ENCODE measurements at places on chromosomes 1 and 21.

- no peak overlapping the region for H3K27ac ChIP-seq
- H3K27me3 ChIP-seq = no peaks in the 10 kb centered on the region
- H3K4me3 ChIP-seq = no peak overlapping the region
Observed at GRCh38 chr21:37658817-37659458, 257.3 kb downstream of the KCNJ6 start.

- peak overlapping the region; percentile 96 for H3K27ac ChIP-seq
- H3K4me3 ChIP-seq = peak overlapping the region; percentile 94
- H3K4me1 ChIP-seq = no peaks in the 10 kb centered on the region
Observed at GRCh38 chr1:153962088-153963029, 978 bp downstream of the SLC39A1 start.

DNA sequence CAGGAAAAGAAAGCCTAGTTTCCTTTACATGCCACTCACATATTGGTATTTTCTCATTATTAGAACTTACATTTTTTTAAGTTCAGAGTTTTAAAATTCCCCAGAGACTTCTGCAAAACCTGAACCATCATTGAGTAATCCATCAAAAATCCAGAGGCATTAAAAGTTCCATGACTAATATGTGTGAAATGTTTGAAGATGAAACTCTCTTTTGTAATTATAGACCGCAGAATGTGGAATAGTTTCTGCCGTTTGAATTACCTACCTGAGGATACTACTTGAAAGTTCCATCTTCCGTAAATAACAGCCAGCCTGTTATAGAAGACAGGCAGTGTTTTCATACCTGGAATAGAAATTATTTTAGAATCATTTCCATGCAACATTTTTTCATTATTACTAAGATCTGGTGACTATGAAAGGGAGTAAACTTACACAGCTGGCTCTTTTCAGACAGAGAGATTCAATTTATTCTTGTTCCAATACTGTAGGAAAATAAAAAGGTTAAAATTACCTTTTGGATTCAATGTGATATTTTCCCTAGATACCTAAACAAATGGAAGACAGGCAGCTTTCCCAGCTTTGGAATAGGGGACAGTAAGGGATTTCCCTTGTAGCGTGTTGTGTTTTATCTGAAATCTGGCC, 131.4 kb downstream of the ST6GALNAC5 start:
- H3K27me3 ChIP-seq = no peaks in the 10 kb centered on the region
- H3K4me1 ChIP-seq = no peaks in the 10 kb centered on the region
- H3K27ac ChIP-seq = no peak overlapping the region
- no peak for DNase-seq
- no peaks in the 10 kb centered on the region for H3K36me3 ChIP-seq

DNA sequence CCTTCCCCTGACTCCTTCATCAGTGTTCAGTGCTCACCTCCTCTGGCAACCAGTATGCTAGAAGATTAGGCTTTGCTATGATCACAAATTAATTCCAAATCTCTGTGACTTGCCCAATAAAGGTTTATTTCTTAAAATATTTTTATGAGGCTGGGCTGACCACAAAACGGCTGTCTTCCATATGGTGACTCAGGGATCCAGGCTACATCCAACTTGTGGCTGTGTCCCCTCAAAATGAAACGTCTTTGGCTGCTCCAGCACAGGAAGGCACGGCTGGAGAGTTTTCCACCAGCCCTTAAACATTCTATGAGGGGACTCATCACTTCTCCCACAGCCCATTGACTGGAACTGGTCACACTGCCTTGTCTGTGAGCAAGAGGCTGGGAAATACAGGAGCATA, 131.5 kb downstream of the HUNK start:
- DNase-seq = no peak
- no peaks in the 10 kb centered on the region for H3K4me1 ChIP-seq
- H3K36me3 ChIP-seq = no peaks in the 10 kb centered on the region
- H3K27me3 ChIP-seq = no peaks in the 10 kb centered on the region

- no peaks in the 10 kb centered on the region for H3K4me1 ChIP-seq
- H3K4me3 ChIP-seq = no peak overlapping the region
- DNase-seq = no peak
- H3K27ac ChIP-seq = no peak overlapping the region
- H3K27me3 ChIP-seq = no peaks in the 10 kb centered on the region
- no peaks in the 10 kb centered on the region for H3K36me3 ChIP-seq
Observed at GRCh38 chr1:76179219-76179698, 104.7 kb downstream of the ST6GALNAC3 start.

GRCh38 chr1:30692201-30692947, 31.0 kb downstream of the MATN1 start:
- no peak for DNase-seq
- no peak overlapping the region for H3K4me3 ChIP-seq
- H3K27me3 ChIP-seq = no peaks in the 10 kb centered on the region

DNA sequence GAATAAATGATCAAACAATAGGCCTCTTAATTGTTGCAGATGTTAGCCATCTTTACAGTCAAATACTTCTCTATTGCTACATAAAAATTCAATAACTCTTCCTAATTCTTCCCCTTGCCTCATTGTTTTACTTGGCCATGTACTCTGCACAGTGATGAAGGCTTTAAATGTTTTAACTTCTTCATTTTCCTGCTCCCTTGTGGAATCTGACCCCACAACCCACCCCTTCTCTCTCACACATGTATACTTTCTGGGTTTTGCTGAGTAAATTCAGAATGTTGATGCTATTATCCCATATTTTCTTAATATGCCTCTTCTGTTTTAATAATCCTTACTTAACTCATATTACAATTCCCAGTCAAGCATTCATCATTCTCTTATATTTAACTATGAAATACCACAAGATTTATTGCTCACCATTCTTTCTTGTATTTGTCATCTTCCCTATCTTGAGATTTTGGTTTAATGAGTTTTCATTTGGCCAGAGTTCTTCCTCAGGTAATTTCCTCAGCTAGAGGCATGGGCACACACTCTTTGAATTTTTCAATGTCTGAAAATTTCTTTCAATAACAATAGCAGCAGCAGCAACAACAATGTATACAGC, 327.8 kb upstream of the USP24 start:
- no peaks in the 10 kb centered on the region for H3K36me3 ChIP-seq
- no peak overlapping the region for H3K27ac ChIP-seq
- H3K4me1 ChIP-seq = no peaks in the 10 kb centered on the region
- no peaks in the 10 kb centered on the region for H3K27me3 ChIP-seq

GRCh38 chr1:78369546-78369945, 121.2 kb upstream of the PTGFR start:
- DNase-seq = no peak
- H3K27me3 ChIP-seq = no peaks in the 10 kb centered on the region
- H3K36me3 ChIP-seq = no peaks in the 10 kb centered on the region

DNA sequence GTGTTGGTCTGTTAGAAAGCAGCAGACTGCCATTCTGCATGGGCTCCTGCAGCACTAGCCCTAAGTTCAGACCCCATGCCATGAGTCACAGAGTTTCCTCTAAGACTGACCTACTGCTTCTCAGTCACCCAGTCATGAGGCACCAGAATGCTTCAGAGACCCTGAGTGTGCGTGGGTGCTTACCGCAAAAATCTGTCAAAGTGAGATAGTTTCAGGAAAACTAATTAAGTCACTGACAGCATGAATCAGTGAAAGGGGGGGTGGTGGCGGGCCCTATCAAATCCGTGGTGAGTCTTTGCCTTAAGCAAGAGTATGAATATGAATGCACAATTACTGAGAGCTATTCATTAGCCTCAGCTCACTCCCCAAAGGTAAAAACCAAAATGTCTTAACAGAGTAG, 98.1 kb downstream of the KCTD3 start:
- no peak overlapping the region for H3K27ac ChIP-seq
- no peak overlapping the region for H3K4me3 ChIP-seq
- no peaks in the 10 kb centered on the region for H3K36me3 ChIP-seq
- no peak for DNase-seq

DNA sequence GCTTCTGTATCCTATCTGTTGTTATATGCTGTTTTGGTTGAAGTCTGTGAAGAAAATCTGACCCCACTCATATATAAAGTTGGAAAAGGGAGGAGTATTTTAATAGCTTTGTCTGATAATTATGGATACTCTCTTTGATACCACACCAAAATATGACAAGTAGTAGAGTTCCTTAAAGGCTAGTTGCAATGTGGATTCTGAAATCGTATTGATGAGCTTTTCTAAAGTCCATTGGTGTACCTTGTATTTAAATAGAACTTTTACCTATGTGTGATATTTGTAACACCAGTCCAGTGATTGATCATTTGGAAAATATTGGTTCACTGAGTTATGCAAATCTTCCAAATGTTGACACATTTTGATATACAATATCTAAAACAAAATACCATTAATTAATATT, 7.7 kb downstream of the GAS5 start:
- no peak for DNase-seq
- no peak overlapping the region for H3K27ac ChIP-seq
- H3K4me3 ChIP-seq = no peak overlapping the region

DNA sequence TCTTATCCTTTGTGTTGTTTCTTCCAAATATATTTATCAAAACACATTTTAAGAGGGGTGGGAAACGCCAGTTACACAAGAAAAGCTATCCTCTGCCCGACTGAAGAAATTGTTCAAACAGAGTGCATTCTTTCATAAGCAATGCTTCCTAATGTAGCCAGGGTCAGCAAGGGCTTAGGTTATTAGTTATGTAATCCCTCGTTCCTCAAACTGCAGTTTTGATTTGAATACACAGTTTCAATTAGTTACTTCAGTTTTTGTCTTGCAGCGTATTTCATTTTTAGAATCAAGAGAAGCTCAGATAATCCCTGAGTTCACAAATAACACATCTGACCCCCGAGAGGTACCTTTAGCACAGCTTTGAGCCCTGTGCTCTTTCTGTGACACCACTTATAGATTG, 141.7 kb upstream of the NRIP1 start:
- no peak for DNase-seq
- no peak overlapping the region for H3K27ac ChIP-seq
- peaks cover 17% of the 10 kb centered on the region for H3K4me1 ChIP-seq
- H3K4me3 ChIP-seq = no peak overlapping the region

GRCh38 chr1:29860681-29861080, 624.4 kb downstream of the PTPRU start:
- no peak for DNase-seq
- no peaks in the 10 kb centered on the region for H3K27me3 ChIP-seq
- H3K4me3 ChIP-seq = no peak overlapping the region
- no peaks in the 10 kb centered on the region for H3K36me3 ChIP-seq
- no peaks in the 10 kb centered on the region for H3K4me1 ChIP-seq

DNA sequence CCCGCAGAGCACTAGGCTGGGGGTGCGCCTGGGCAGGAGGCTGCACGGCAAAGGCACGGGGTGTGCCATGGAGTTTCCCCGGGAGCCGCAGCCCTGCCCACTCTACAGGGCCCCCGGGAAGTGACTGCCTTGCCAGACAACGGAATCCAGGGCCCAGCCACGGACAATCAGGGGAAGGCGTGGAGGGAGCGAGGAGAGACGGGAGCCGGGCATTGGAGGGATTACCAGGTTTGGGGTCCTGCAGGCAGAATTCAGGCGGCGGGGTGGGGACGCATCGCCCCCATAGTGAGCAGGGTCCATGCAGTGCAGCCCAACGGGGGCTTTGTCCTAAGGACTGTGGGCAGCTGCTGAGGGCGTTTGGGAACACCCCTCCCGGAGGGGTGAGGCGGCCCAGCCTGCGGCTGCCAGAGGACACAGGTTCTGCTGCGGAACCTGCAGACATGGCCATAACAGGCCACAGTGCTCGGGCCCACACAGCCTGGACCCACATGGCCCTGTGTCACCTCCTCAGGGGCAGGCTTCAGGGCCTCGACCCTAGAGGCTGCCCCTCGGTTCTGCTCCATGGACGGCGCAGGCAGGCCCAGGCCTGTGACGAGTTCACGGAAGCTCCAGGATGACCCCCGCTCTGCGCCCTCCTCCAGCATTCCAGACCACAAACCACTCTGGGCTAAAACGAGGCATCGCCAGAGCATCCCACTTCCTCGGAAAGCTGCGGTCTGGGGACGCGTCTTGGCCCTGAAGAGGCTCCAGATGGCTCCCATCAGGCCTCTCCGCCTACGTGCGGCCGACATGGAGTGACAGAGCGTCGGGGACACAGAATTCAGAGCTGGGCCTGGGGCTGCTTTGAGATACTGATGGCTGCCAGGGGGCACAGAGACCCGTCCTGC, 54.5 kb downstream of the COL6A1 start:
- no peaks in the 10 kb centered on the region for H3K27me3 ChIP-seq
- no peaks in the 10 kb centered on the region for H3K4me1 ChIP-seq
- H3K36me3 ChIP-seq = no peaks in the 10 kb centered on the region
- no peak overlapping the region for H3K27ac ChIP-seq

GRCh38 chr1:100773444-100773843, 53.9 kb downstream of the VCAM1 start:
- H3K27ac ChIP-seq = no peak overlapping the region
- H3K4me3 ChIP-seq = no peak overlapping the region
- no peaks in the 10 kb centered on the region for H3K4me1 ChIP-seq
- no peaks in the 10 kb centered on the region for H3K27me3 ChIP-seq
- DNase-seq = no peak
- H3K36me3 ChIP-seq = no peaks in the 10 kb centered on the region

- no peaks in the 10 kb centered on the region for H3K36me3 ChIP-seq
- no peaks in the 10 kb centered on the region for H3K27me3 ChIP-seq
- no peaks in the 10 kb centered on the region for H3K4me1 ChIP-seq
- no peak overlapping the region for H3K27ac ChIP-seq
- no peak for DNase-seq
Observed at GRCh38 chr1:95230768-95231191, 3.2 kb upstream of the RWDD3 start.

- no peak overlapping the region for H3K4me3 ChIP-seq
- H3K4me1 ChIP-seq = no peaks in the 10 kb centered on the region
- H3K27me3 ChIP-seq = no peaks in the 10 kb centered on the region
- no peak overlapping the region for H3K27ac ChIP-seq
- H3K36me3 ChIP-seq = no peaks in the 10 kb centered on the region
Observed at GRCh38 chr1:161378014-161378413, 10.3 kb upstream of the CFAP126 start.

DNA sequence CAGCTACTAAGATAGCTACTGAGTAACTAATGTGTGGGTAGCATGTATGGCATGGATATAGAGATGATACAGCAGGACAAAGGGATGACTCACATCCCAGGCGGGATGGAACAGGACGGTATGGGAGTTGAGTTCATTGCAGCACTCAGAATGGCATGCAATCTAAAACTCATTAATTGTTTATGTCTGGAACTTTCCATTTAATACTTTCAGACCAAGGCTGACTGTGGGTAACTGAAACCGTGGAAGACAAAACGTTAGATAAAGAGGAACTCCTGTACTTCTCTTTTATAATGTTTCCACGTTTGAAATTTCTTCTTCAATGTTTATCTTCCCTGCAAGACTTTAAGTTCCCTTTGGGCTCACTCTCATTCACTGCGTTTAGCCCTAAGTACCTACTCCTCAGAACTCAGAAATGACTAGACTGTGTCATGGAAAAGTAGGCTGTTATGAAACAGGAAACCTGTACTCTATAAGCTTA, 151.9 kb downstream of the MAGI3 start:
- no peak overlapping the region for H3K27ac ChIP-seq
- no peaks in the 10 kb centered on the region for H3K36me3 ChIP-seq

All from kidney (tissue), 22 donors.